ENCODE measurements at places on chromosomes 4 and X.

DNA sequence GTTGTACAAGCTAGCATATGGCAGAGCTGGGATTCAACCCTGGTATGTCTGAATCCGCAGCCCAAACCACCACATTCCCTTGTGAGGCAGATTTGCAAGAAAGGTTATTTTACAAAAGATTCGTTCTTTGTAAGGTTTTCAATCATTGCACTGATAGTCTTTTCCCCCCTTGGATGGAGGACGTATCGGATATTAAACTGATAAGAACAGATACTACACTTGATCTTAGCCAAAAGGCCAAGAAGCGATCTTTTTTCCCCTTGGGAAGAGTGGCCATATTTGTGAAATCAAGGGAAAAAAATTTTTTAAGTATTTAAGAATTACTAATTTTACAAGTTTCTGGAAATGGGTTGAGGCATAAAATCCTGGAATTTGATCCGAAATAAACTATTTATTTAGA lies 34.4 kb upstream of the MSMO1 start:
- no peak for DNase-seq

DNA sequence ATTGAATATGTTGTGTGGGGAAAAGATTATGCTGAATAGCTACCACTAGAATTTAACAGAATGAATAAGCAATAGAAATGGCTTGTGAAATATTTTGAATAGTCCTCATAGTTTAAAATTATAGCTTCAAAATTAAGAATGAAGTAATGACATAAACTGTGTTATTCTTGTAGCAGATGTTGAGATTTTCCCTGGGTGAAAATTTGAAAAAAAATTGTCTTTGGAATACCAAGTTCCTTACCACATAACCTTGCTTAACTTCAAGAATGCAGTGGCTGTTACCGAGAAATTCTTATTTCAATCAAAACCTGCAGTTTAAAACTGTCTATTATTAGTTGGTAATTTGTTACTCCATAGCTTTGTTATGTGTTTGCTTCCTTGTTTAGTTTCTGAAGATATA lies 1268.6 kb downstream of the RAPGEF2 start:
- no peak for DNase-seq

GRCh38 chr4:47410271-47410670 lies 53.2 kb downstream of the COMMD8 start:
- no peak for DNase-seq

- no peak for DNase-seq
Measured at GRCh38 chr4:37528166-37528885, 157.8 kb downstream of the RELL1 start.

GRCh38 chr4:182929296-182929695 lies 12.1 kb upstream of the DCTD start:
- no peak for DNase-seq

GRCh38 chr4:100075486-100076270 lies 114.6 kb downstream of the DDIT4L start:
- DNase-seq, result no peak

GRCh38 chrX:97563531-97564133 lies 679.9 kb downstream of the RPA4 start:
- no peak for DNase-seq

GRCh38 chr4:182825786-182826185 lies 91.4 kb downstream of the DCTD start:
- no peak for DNase-seq

GRCh38 chrX:16436348-16437188 lies 213.4 kb upstream of the S100G start:
- no peak for DNase-seq

DNA sequence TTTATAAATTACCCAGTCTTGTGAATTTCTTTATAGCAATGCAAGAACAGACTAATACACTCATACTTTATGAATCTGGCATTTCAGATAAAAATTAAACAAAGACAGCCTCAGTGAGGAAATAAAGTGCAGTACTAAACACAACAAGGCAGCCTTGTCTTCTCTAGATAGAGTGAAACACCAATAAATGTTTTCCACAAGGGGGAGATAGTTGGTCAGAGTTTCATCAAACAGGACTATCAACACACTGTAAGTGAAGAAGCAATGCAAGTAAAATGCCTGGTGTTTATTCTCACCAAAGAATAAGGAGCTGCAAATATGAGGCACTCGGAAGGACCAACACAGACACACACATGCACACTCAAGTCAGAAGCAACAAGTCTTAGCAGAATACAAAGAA lies 62.8 kb downstream of the FAM9B start:
- DNase-seq, result no peak

DNA sequence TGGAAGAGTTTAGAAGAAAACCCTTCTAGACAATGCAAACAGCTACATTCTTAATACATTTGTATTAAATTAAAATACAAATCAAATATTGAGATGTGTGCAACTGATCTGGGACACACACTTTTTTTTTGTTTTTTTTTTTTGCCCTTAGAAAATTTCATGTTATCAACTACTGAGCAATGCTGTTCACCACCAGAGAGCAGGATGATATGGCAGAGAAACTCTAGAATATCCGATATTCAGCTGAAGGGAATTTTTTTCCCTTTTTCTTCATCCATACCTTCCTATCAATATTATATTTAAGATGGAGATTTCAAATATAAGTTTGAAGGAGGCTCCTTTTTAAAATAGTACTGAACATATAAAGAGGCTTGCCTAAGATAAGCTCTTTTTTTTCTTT lies 1.0 kb downstream of the NDST3 start:
- no peak for DNase-seq

DNA sequence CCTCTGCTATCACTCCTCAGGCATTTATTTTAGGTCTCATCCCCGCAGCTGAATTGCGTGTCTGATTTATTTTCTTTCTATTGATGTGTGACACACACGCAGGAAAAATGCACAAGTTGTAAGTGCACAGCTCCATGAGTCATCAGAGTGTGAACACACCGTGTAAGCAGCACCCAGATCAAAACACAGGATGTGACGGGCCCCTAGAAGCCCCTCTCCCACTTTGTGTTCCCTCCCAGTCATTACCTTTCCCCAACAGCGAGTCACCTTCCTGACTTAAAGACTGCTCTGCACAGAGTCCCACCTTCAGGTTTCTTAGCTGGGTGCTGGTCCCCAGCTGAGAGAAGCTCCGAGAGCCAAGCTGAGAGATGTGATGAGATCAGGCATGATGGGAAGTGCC lies 436.7 kb downstream of the MID1IP1 start:
- DNase-seq, result no peak

GRCh38 chrX:153595387-153595786 lies 3.6 kb downstream of the CCNQ start:
- no peak for DNase-seq

Data from NCI-H446 treated with DMSO at 0.1 percent for 48 hours (cell line).